Stimulated activated naive CD8-positive, alpha-beta T cell treated with anti-CD3 and anti-CD28 coated beads, Interleukin-15, Interleukin-2, amounts not matched to agents 100 U/mL and 50 U/mL, for 24 hours (primary cell): ENCODE measurements at places on chromosomes 11 and 22.

GRCh38 chr11:2890466-2891294, 5.1 kb upstream of the CDKN1C start:
- no peak for DNase-seq

DNA sequence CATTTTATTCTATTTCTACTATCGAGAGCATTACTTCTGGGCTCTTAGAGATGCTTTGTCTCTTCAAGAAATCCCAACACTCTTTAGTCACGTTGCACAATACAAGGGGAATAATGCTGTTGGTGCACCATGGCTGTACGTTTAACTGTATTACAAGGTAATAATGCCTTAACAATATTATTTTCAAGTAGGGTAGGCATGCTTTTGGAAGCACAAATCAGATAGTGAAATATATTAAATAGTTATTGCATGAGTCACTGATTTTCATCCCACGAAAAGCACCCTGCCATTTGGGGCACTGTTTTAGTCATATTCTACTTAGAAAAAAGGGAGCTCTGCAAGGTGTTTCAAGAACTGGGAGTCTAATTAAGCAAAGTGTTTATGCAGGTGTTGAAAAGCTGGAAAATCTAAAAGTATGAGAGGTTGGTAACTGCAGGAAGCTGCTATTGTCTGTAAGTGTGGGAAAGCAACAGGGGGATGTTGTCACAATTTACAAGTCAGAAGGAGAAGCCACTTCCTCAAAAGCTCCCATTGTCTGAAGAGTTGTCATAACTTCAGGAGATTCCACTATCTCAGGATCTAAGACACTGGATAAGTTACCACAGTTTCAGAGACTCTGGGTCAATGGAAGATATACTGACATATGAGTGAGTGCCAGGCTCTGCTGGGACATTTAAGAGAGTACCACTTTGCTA, 218.2 kb downstream of the JRKL start:
- no peak for DNase-seq

- peak; percentile 3 for DNase-seq
Observed at GRCh38 chr11:12167061-12168000, 56.9 kb downstream of the MICAL2 start.

- no peak for DNase-seq
Observed at GRCh38 chr11:107856981-107857517, 1.5 kb downstream of the SLC35F2 start.

DNA sequence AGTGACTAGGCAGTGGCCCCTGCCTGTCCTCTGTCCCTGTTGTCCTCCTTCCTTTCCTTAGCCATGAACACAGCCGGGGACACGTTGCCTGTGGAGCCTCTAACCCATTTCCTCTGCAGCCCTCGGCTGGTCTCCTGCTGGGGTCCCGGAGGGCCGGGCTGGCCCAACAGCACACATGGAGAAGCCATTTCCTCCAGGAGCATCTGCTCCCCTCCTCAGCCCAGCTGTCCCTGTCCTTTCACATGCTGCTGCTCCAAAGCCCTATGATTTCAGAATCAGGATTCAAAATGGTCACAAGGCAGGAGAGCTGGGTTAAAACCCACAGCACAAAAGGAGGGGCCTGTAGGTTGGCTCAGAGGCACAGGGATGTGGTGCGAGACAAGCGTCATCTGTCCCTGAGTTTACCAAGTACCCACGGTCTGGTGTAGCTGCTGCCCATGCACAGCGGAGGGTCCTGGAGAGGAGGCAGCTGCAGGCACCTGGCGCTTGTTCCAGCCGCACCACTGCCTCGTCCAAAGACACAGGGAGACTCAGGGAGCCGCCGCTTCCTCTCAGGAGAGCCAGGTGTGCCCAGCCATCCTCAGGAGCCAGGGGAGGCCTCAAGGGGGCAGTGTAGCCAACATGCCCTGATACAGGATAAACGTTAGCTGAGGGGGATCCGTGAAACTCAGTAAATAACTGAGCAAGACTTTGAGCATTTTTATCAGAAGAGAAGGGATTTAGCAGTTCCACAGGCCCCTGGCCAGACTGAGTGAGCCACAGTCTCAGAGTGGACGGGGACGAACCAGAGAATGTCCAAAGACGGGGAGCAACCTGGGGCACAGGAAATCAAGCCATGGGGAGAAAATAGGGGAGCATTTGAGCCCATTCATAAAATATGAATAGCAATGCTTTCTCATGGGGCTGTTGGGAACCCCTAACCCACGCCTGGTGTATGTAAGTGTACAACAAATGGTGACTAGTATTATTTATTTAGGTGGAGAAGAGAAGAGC, 3.9 kb upstream of the VSIG10L2 start:
- DNase-seq: peak; percentile 66

DNA sequence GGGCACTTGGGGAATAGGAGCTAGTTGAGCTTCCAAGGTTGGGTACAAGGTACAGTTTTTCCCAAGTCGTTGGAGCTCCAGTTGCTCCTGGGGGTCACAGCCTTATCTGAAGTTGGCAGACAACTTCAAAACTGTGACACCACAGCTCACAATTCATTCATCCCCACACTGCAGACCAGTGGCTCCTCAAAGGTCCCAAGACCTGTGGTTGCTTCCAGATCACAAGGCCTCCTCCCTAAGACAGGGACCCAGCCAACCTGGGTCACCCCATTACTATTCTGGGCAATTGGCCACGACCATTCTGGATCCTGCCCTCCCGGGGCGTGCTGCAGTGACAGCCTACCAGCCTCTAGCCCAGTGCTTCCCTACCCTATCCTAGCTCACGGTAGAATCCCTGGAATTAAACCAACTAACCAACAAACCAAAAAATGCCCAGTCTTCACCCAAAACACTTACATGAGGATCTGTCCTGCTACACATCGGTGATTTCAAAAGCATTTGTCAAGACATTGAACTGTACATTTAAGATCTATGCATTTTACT, 862 bp upstream of the PDXP start:
- no peak for DNase-seq

- DNase-seq: no peak
Observed at GRCh38 chr11:131746201-131746600, 375.8 kb downstream of the NTM start.

- DNase-seq: no peak
Observed at GRCh38 chr11:12102588-12103410, 7.6 kb upstream of the MICAL2 start.

DNA sequence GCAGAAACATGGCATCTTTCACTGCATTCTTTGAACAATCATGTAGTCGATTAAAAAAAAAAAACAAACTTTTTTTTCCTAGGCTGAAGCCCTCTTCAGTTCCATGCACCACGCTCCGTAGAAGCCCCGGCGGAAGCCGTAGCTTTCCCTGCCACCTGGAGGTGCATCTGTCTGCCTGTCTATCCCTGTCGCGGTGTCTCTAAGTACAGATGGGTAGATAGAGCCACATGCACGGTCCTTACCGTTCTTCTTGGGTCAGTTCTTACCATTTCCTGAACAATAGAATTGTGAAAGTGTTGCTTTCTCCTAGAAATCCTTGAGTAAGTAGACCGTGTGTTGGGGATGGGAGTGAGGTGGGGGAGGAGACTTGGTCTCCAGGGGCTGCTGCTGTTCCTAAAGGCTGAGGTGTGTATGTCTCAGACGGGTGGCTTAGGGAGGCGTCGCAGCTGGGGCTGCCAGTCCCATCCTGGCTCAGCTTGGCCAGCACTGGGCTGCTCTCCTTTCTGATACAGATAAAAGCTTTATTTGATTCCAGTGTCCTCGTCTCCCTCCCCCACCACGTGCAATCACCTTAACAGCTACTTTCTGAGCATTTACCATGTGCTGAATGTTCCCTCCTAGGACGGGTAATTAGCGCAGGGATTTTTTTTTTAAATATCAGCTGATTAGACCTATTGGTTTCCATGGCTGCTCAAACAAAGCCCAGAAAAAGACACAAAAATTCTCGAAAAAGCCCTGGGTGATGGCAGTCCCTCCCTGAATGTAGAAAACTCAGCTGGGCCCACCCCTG, 46.8 kb downstream of the MACROD1 start:
- DNase-seq: no peak

DNA sequence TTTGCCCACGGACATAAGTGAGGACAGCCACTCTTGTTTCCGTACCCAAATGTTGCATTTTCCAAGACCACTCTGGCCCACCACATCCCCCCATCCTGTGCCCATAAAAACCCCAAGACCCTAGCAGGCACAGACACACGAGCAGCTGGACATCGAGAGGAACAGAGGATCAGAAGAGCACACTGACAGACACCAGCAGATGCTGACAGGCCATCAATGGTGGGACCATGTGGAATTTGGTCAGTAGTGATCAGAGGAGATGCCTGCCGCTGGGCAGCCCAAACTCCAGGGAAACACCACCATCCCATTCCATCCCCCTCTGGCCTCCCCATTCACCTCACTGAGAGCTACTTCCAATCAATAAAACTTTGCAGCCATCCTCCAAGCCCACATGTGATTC, 87.0 kb downstream of the DLG2 start:
- DNase-seq: no peak

DNA sequence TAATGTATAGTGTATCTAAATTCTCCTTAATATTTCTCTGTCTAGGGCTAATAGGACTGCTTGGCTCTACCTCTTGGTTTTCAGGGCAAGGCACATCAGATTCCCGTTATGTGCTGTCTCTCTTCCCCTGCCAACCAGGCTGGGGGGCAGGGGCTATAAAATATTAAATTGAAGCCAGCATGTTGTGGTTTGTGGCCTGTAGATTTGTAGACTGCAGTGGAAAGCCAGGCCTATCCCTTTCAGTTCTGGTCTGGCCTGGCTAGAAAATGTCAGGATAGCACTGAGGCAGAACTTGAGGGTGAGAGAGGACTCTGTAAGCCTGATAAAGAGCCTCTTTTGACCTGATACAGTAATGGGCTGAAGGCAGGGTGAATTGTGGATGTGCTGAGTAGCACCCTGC, 14.4 kb upstream of the GRK2 start:
- DNase-seq: no peak

- DNase-seq: no peak
Observed at GRCh38 chr11:131094827-131095226, 178.5 kb upstream of the SNX19 start.

GRCh38 chr11:62108017-62108750, 15.6 kb upstream of the INCENP start:
- no peak for DNase-seq

GRCh38 chr22:50573491-50574382, 4.5 kb downstream of the CPT1B start:
- no peak for DNase-seq

GRCh38 chr22:49515475-49515874, 312.2 kb downstream of the BRD1 start:
- DNase-seq: no peak

- DNase-seq: peak; percentile 57
Observed at GRCh38 chr22:44664149-44664548, 37.9 kb upstream of the PRR5 start.

GRCh38 chr11:96162816-96163499, 180.0 kb downstream of the MAML2 start:
- DNase-seq: no peak

- no peak for DNase-seq
Observed at GRCh38 chr11:30760345-30760744, 174.2 kb upstream of the MPPED2 start.

- DNase-seq: no peak
Observed at GRCh38 chr11:61679296-61679695, 895 bp upstream of the DAGLA start.

GRCh38 chr22:30875481-30876215, 92.9 kb downstream of the MORC2 start:
- no peak for DNase-seq

GRCh38 chr22:38051900-38052862, 5.0 kb upstream of the PICK1 start:
- peak; percentile 81 for DNase-seq

GRCh38 chr22:45026511-45026910, 16.7 kb upstream of the PHF21B start:
- no peak for DNase-seq

DNA sequence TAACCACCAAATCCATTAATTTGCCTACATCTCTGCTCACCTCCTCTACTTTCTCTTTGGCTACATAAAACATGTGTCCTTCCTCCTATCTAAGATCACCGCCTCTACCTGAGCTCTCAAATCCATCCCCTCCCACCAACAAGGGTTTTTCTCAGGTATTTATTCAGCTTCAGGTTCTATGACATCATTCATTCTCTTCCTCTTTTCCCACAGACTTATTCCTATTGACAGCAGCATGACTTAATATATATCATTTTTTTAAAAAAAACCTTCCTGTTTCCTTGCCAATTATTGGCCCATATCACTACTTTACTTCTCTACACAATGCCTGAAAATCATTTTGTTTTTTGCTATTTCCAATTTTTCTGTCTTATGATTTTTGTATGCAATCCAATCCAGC, 4.4 kb downstream of the CASP12 start:
- DNase-seq: no peak

DNA sequence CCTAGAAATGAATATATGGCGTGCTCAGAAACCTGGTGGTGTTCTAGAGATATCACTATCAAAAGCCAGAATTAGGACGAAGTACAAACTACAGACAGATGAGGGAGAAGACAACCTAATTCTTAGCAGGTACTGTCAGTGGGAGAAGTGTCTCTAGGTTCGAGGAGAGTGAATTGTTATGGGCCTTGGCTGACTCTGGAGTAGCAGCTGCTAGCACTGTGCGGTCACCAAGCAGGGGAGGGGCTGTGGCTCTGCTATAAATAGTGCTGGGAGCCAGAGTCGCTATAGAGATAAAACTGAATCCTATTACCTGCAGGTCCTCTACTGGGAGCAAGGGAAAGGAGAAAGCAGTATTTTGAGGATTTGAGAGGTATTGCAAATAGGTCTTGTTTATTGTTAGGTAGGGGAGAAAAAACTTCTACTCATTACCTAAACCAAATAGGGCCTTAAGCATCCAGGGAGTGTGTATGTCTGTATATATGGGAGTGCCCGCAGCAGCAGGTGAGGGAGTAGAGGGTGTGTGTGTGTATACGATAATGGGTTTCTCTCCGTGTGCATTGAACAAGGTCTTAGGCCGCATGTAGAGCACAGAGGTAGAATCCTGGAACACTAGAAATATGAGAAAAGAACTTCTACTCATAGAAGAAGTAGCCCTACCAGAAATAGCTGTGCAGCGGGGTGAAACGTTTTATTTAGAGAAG, 2.2 kb downstream of the MADD start:
- DNase-seq: no peak
